ENCODE measurements at places on chromosomes 2 and 18.
A peak's percentile ranks its signal among the peaks of the same experiment; 100 is the strongest.

GRCh38 chr2:99404797-99405669 is 67.8 kb downstream of the EIF5B start:
- no peak for DNase-seq

DNA sequence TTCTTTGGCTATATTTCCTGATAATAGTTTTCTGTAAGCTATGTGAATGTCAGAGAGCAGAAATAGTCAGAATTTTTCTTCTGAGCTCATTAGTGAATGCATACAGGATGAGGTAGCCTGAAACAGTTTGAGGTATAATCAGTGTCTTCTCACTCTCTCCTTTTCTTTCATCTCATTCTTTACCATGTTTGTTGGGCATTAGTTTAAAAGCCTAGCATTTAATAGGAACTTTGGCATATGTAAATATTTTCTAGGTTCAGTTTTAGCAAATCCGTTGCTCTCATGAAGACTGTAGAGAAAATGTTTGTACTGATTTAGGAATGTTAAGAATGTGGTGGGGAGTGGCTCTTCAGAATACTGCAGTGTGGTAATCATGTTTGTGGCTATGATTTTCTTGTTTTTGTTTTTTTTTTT is 119.4 kb downstream of the PARD3B start:
- DNase-seq = no peak

- DNase-seq = no peak
Measured at GRCh38 chr18:7596147-7596546, 29.0 kb downstream of the PTPRM start.

- no peak for DNase-seq
Measured at GRCh38 chr18:79736230-79736629, 56.6 kb downstream of the CTDP1 start.

- no peak for DNase-seq
Measured at GRCh38 chr18:42271647-42272414, 316.8 kb downstream of the PIK3C3 start.

GRCh38 chr2:133977405-133977804 is 276.5 kb upstream of the MGAT5 start:
- DNase-seq = no peak

- DNase-seq = no peak
Measured at GRCh38 chr2:101983928-101984327, 7.8 kb upstream of the IL1R2 start.

DNA sequence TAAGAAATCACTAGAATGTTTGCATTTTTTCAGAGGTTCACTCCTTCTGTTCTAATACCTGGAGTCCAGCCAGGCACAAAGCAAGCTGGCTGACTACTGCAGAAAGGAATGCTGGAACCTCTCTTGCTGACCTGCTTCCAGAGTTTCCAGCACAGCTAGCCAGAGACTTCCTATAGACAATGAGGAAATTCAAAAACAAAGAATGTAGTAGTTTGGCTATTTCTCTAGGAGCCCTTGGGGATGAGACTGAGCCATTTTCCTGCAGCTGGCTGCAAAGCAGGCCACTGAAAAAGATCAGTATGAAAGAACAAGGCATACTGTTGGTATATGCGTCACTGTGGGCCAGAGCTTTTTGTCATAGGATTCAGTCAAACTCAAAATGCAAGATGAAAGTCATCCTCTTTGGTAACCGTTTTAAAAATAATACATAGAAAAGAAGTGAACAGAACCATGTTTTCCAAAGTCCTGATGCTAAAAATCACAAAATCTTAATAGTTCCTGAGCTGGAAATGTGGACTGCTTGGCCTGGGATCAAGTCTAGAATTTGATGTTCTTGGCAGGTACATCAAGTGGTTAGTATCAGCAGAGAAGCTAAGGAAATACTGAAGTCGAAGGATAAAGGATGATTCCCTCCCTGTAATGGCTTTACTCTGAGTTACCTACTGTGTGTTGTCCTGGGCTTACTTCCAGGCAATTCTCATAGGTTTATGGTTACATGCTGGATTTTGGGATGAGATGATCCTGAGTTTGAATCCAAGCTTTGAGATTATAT is 9.0 kb upstream of the DSEL start:
- DNase-seq = no peak

GRCh38 chr2:158403237-158403636 is 53.3 kb downstream of the CCDC148 start:
- no peak for DNase-seq

DNA sequence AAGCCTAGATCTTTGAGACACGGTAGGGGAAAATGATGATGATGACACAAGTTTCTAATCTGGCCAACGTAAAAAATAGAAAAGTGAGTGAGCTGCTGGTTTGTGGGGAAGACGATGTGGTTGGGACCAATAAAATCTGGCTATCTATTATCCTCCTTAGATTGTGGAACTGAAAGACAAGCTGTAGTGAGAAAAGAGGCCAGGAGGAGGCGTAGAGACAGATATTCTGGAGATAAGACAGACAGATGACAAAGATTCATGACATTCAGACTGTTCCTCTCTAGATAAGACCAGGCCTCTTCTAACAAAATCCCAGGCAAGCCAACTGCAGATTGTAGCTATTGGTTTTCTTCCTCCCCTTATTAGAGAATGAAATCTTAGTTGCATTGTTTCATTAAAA is 376.3 kb upstream of the UBE2E3 start:
- no peak for DNase-seq

DNA sequence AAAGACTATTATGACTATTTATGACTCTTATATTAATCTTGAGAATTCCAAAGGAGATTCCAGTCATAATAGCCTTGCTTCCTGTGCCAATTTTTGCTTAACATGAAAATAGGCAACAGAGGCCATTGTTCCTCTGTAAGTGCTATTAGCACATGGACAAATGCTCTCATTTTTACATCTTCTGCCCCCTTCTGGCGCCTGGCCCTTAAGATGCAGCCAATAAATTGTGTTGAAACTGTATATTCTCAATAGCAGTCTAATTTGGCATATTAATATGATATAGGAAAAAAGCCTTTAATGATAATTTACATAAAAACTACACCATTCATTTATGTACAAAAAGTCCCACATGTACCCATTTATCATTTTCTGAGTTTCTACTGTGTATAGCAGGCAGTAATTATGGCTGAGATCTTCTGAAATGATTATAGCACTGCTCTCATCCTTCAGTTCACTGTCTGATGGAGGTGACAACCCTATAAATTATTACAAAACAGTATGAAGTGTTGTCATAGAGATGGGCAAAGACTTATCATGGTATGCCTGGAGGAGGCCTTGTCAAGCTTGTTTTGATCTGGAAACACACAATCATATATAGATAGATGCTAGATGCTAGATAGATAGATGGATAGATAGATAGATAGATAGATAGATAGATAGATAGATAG is 613.3 kb downstream of the TSN start:
- DNase-seq = no peak

GRCh38 chr2:224202281-224202865 is 163.3 kb upstream of the SERPINE2 start:
- no peak for DNase-seq

GRCh38 chr2:236613612-236614011 is 44.0 kb downstream of the ACKR3 start:
- DNase-seq = no peak

- DNase-seq = no peak
Measured at GRCh38 chr2:187274146-187274545, 173.9 kb downstream of the CALCRL start.

GRCh38 chr2:202542142-202542541 is 92.6 kb upstream of the FAM117B start:
- DNase-seq = no peak

GRCh38 chr2:37904993-37905392 is 20.1 kb upstream of the RMDN2 start:
- DNase-seq = no peak

- no peak for DNase-seq
Measured at GRCh38 chr2:60313470-60314172, 239.8 kb downstream of the BCL11A start.

DNA sequence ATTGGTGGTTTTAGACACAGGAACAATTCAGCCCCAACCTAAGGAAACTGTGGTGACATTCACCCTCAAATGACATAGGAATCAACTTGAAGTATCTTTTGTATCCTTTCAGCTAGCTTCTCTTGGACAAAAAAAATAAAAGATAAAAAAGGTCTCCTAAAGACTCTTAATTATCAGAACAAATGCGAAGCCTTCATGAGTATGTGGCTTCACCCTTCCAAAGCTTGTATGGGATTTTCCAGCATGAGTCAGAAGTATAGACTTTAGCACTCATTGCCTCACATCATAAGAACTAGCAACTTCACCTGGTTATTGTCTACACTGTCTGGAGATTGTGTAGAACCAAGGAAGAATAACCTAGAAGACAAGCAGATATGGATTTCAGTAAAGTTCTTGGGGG is 135.4 kb downstream of the LAMA3 start:
- DNase-seq = no peak

GRCh38 chr2:99865818-99866676 is 276.3 kb downstream of the AFF3 start:
- DNase-seq = no peak

- no peak for DNase-seq
Measured at GRCh38 chr2:30998672-30999071, 139.6 kb downstream of the GALNT14 start.

DNA sequence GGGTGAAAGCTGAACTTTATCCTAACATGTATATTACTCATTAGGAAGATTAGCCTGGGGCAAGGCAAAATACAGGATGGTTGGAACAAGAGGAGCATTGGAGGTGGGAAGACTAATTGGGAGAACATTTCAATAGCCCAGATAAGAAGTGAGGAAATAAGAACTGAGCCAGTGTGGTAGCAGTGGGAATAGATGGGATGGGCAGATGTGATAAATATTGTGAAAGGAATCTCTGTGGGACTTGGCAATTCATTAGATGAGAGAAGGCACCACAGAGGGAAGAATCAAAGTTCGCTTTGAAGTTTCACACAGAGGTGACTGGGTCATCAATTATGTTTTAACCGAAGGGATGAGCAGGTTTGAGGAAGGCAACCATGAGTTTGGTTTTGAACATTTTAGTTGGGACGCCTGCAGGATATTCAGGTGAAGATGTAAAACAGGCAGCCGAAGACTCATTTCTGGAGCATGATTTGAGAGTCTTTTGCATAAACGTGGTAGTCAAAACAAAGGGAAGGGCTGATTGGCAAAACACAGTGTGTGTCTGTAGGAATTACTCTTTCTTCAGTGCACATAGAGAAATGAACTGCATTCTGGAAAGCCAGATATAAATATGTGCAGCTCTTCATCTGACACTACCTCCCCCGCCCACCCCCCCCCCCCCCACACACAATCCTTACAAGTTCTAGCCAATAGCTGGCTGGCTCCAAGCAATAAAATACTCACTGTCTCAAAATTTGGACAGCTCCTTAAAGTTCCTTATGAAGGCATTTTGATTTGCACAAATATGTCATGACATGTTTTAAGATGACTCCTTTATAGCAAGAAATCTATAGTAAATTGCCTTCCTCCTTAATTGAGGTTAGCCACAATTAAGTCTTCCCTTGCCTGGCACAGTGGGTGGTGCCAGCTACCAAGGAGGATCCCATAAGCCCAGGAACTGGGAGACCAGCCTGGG is 1.9 kb upstream of the SLC1A4 start:
- DNase-seq = no peak

DNA sequence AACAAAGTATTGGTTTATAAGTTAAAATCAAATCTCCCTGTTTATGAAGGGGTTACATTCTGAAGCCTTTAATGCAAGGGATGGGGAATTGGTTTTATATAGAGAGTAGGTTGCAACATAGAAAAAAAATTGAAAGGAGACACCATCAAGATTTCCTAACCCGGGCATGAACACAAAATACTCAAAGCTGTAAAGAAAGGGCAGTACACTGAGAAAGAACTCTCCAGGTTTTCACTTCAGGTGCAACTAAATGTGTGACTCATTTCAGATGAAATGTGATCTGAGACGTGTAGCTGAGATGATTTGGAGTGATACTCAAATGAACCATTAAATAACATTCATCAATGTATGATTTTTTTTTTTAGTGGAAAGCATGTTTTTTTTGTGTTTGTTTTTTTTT is 43.6 kb downstream of the SANBR start:
- DNase-seq = no peak

- DNase-seq = no peak
Measured at GRCh38 chr18:8503248-8503647, 106.0 kb upstream of the RAB12 start.

DNA sequence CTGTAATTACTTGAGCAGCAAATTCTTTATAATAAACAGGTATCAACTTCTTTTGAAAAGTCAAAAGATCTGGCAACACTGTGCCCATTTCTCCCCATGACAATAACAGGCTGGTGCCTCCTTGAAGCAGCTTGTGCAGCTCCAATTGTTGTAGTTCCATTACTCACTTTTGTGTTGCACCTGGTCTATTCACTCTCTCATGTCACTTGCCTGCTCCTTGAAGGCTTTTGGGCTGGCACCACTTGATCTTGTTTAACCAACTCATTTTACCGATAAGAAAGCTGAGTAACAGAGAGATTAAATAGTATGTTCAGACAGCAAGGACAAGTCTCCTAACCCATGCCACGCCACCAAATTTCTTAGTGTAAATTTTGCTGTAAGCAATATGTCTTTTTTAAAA is 314.5 kb downstream of the OSR1 start:
- no peak for DNase-seq

- DNase-seq = no peak
Measured at GRCh38 chr2:203692031-203692710, 14.3 kb upstream of the CD28 start.

DNA sequence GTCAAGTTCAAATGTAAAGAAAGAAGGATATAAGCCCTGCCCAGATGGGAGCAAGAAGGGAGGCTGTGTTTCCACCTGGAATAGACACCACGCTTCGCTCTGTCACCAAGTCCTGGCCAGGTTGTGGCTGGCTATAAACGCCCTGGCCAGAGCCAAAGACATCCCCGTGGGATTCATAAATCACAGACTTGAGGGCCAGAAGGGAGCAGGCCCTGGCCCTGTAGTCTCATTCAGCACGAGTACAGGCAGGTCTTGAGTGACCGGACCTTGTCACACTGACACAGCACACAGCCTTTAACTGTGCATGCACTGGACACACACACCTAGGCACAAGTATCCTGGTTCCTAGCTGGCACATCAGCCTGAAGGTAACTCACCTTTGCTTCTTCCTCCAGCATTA is 94.5 kb upstream of the MGAT4A start:
- no peak for DNase-seq

DNA sequence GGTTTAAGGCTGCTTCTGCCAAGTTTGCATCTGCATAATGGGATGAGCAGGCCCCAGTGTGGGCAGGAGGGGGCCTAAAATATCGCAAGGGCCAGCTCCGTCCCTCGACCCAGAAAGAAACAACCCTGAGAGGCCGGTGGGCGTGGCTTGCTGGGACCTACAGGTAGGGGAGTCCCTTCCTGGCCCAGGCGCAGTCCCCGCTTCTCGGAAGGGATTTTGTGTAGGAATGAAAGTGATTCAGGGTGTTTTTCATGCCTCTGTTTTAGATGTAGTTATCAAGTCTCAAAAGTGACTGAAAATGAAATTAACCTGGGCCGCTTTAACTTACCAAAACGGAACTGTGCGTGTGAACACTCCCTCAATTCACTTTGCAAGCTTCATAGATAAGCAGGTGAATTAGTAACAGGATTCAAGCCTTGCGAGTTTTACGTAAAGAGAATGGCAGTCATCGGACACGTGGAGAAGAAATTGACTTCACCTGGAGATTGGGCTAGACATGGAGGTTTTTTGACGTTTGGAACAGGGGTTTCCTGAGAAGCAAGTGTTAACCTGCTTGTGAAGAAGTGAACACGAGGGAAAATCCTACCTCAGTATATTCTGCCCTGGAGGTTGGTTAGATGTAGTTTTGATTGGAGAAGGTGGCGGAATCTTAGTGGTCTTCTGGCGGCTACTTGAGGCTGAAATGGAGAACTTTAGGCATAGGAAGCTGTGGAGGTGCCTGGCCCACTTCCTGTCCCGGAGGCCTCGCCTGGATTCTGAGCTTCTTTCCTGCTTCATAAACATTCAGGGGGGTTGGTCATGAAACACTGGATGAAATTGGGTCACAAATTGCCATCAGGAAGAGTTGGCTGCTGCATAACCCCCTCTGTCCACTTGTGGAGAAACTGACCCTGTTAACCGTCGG is 1.7 kb downstream of the NCK2 start:
- DNase-seq = peak; percentile 72
